ENCODE measurements at places on chromosomes 4 and X.

DNA sequence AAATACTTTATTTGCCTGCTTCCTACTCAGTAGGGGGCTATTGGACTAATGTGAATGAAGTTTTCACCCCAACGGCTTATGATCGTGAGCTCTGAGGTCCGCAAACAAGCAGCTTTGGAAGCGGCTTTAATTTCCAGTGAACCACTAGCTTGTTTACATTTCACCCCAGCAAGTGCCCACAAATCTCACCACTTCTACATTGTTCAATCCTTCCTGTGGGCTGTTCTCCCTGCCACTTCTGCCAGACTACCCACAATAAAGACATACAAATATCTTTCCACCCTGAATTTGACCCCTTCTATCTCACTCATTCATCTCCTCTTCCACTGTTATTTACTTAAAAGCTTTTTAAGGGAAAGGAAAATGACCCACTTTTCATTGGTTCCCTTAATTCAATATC is 98.0 kb downstream of the CDS1 start:
- no peak for DNase-seq

- DNase-seq: no peak
Observed at GRCh38 chr4:6751611-6752485, 30.7 kb upstream of the KIAA0232 start.

GRCh38 chr4:111836601-111837000 is 308.7 kb upstream of the FAM241A start:
- DNase-seq: no peak

DNA sequence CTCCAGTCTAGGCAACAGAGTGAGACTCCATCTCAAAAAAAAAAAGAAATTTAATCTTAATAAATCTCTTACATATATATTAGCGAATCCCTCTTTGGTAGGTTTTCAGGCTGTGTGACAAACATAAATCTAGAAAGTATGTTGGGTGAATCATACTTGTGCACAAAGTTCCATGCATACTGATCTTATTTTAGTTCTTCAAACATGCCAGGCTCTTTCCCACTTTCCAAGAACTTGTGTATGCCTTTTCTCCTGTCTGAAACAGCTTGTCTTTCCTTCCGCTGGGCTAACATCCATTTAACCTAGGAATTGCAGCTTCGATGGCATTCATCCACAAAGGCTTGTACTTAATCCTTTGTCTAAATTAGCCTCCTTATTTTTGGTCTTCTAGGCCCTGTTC is 156.6 kb upstream of the CASK start:
- no peak for DNase-seq

DNA sequence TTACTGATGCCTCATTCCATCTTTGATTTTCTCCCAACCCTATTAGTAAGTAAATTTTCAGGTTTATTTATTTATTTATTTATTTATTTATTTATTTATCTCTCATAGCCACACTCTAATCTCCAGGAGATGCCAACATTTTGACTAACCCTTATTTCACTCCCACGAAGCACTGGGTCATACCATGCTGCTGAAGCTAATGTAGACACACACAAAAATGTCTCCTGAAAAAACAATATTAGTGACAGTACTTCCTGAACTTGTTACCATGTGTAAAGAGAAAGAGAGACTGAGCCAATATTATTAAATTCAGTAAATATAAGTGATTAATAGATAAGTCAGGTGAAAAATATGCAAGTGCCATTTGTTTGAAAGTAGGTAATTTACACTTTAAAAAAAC is 402.7 kb downstream of the C4orf33 start:
- DNase-seq: no peak

DNA sequence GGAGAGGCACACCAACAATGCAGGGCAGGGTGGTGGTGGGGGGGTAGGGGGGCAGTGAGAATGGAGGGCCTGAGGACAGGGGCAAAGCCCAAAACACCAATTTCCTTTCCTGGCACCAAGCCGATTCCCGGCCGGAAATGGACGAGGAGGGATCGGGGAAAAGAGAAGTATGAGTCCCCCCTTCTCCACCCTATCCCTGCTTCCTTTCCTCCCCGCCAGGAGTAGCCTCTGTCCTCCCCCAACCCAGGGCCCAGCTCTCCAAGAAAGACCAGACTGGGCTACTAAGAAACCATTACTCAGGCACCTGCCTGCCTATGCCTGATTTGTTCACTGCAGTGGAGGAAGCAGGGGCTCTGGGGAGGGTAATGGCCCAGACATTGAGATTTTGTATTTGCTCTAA is 402 bp downstream of the CCDC120 start:
- no peak for DNase-seq

- DNase-seq: no peak
Observed at GRCh38 chrX:42151808-42152207, 228.5 kb upstream of the CASK start.

GRCh38 chrX:13471269-13471668 is 98.1 kb upstream of the EGFL6 start:
- no peak for DNase-seq

- no peak for DNase-seq
Observed at GRCh38 chr4:85953651-85954018, 406.2 kb downstream of the MAPK10 start.

DNA sequence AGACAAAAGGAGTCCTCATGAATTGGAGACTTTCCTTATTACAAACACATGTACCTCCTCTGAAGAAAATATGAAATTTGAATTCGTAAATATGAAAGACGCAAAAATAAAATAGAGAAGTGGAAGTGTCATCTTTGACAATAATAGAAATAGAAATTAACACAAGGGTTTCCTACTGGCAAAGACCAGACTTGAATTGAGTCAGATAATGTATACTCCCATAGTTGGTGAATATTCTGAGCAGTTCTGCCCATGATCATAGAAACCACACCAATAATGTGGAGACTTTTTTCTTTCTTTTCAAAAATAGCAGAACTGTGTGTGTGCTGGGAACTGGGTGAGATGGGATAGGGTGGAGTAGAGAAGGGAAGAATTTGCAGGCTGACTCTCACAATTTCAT is 277.7 kb upstream of the TET2 start:
- DNase-seq: peak; percentile 37

DNA sequence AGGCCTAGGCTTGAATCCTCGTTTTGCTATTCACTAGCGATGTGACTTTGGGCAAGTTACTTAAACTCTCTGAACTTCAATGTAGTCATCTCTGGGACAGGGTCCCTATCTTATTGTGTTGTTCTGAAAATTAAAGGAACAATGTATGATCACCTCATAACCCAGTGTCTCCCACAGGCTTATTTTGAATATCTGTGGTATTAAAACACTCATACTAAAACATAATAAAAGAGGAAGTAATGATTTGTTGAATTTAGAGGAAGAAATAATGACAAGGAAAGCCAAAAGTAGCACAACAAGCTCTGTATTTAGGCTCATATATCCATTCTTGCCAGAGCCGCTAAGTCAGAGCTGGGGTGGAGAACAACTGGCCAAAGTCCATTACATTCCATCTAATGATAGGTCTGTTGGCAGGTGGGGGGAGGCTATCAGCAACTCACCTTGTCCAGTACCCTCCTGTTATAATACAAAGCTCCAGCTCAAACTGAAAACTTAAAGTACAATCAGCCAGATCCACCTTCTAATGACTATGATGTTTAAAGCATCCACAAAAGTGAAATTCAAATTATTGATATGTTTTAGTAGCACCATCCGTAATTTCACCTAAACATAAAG is 64.5 kb upstream of the LSM6 start:
- no peak for DNase-seq

DNA sequence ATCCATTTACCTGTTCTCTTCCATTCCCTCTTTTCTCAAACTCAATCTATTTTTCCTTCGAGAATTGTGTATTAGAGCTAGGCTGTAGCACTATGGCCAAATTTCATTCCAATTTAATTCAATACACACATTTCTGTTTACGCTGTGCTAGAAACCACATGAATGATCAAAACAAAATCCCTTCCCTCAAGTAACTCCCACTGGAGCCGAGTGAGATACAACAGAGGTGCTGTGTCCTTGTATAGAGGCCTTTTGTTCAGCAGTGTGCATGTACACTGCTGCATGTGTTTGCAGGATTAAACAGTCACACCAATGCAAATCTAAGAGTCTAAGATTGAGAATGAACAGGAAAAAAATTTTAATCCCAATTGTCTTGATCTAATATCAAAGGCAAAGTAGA is 734.2 kb downstream of the RAPGEF2 start:
- DNase-seq: no peak

- DNase-seq: no peak
Observed at GRCh38 chr4:22850055-22850454, 157.3 kb downstream of the GBA3 start.

DNA sequence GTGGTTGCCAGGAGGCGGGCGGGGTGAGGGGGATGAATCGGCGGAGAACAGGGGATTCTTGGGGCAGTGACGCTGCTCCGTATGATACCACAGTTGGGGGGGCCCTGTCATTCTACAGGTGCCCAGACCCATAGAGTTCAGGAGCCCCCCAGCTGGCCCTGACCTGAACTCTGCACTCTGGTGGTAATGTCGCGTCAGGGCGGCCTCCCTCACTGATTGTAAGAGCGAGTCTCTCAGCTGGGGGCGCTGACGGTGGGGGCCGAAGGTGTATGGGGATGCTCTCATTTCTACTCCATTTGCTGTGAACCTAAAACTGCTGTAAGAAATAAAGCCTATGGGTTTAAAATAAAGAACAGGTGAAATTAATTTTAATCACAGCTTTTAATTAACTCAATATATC is 91.8 kb upstream of the PSAPL1 start:
- no peak for DNase-seq

DNA sequence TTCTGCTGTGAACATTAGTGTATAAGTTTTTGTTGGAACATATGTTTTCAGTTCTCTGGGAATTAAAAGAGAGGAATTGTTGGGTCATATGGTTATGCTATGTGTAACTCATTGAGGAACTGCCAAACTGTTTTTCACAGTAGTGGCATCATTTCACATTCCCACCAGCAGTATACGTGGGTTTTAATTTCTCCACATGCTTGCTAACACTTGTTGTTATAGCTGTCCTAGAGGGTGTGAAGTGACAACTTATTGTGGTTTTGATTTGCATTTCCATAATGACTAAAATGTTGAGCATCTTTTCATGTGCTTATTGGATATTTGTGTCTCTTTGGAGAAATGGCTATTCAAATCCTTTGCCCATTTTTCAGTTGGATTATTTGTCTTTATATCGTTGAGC is 13.7 kb downstream of the APELA start:
- DNase-seq: no peak

GRCh38 chr4:107863416-107863815 is 38.7 kb downstream of the SGMS2 start:
- no peak for DNase-seq

GRCh38 chrX:150506020-150506419 is 62.4 kb upstream of the MTM1 start:
- DNase-seq: no peak

GRCh38 chrX:31609130-31609529 is 537.3 kb upstream of the FTHL17 start:
- DNase-seq: no peak

- no peak for DNase-seq
Observed at GRCh38 chrX:38799995-38800580, 1.2 kb upstream of the MID1IP1 start.

DNA sequence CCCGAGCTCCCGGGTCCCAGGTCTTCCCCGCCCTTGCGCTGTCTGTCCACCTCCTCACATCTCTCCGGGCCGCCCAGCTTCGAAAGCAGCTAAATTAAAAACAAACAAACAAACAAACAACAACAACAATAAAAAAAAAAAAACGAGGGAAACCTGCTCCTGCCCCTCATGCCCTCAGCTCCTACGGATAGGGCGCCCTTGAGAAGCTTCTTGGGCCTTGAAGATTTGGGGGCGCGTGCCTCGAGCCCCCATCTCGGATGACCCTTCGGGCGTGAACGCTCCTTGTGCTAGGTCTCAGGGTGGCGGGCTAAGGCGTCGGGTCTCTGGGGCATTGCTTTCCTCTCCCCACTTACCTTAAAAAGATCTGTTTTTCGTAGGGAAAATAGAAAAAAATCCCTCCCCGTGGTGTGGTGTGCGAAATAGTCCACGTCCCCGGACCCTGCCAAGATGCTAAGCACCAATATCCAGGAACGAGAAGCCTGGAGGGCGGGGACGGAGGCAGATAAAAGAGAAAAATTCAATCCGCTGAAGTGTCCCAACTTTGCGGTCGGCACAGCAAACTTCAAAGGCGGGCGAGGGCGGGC is 603 bp downstream of the NDNF start:
- no peak for DNase-seq

- DNase-seq: no peak
Observed at GRCh38 chrX:12378706-12379105, 240.4 kb downstream of the FRMPD4 start.

DNA sequence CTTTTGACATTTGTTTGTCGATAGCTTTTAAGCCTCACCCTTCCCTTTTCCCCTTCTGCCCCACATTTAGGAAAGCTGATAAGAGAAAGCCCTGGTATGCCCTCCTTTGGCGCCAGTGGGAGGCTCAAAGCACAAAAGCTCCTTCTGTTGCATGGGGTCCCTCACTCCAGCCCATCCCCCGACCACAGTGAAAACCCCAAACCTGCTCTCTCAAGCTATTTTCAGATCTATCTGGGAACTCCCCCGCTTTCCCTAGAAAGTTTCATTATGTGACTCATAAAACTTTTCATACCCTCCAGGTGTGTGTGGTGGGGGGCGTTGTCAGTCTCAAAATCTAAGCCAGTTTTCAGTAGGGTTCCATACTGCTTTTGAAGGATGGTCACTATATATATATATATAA is 259.0 kb upstream of the PCDH7 start:
- no peak for DNase-seq

- DNase-seq: no peak
Observed at GRCh38 chr4:102842367-102842766, 15.0 kb upstream of the UBE2D3 start.

- no peak for DNase-seq
Observed at GRCh38 chr4:69689599-69689998, 36.6 kb upstream of the UGT2A1 start.

DNA sequence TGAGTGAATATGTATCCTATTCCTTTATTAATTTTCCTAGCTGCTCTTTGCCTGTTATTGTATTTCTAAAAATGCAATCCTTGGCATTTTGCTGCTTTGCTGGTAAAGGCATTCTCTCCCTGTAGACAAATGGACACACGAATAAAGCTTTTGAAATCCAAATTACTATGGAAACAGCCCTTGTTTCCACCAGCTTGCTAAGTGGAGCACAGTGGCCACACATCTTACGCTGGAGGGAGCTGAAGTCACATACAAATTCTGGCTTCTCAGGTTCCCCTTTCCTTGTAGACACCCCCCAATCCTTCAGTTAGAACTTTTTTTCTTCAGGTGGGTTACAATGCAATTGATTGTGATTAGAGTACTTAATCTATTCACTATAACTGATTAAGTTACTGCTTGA is 66.2 kb downstream of the AGA start:
- DNase-seq: no peak

- no peak for DNase-seq
Observed at GRCh38 chr4:20487446-20487845, 212.8 kb upstream of the PACRGL start.

DNA sequence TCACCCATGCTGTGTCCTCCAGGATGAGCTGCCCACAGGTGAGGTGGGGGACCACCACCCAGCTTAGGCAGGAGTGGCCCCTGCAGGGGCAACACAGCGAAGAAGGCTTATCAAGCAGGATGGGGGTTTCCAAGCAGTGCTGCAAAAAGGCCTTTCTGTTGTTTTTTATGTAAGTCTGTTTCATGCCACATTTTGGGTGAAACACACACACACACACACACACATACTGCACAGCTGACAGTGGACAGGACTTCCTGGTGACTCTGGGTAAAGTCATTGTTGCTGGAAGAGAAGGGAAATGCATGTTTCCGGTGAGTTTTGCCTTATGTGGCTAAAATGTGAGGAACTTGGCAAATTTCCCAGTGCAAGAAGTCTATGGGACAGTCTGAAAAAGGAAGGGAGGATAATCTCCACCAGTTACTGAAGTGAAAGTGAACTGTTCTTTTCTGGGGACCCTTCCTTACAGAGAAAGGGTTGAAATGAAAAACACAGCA is 119.2 kb downstream of the IRF2 start:
- peak; percentile 52 for DNase-seq

All from GM13976 (cell line).